HCT116 (cell line): ENCODE measurements at places on chromosomes 3 and 15. TPM values are rescaled to one million over a fixed set of nuclear protein-coding genes. Genes with fewer than 3 reads are reported as not detected.

DNA sequence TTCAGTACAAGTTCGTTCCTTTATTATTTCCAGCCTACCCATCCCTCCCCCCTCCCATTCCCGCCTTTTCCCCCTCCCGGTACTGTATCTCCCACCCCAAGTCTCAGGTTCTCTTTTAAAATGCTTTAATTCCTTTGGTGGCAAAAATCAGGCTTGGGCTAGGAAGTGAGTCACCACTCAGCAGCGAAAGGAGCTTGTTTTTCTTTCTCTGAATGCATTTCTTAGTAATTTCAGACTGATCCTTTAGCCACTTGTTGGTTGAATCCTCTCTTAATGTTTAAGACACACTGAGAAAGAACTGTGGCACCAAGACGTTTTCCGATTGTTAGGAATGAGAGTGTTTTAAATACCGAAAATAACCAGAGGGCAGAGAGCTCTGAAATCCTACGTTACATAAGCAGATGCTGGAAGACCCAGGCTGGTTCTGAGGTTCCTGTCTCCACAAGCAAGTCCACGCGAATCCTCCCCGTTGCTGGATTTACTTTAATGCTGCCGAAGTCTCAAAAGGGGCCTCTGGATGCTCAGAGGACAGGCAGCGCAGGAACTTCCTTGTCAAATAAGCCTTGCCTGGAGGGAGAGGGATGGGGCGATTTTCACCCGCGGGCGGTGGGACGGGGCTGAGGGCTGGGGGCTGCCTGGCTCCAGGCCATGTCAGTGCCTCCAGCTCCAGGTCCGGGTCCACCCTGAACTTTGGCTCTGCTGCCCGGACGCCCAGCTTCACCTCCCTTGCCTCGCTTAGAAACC, 854 bp upstream of the COL8A1 start:
- H3K27ac ChIP-seq: no peak overlapping the region
- no peak overlapping the region for H3K4me3 ChIP-seq
- no peaks in the 10 kb centered on the region for H3K36me3 ChIP-seq

- no peak overlapping the region for H3K27ac ChIP-seq
- H3K27me3 ChIP-seq: no peaks in the 10 kb centered on the region
- peak; percentile 66 for DNase-seq
- H3K36me3 ChIP-seq: no peaks in the 10 kb centered on the region
- H3K4me1 ChIP-seq: peaks cover 22% of the 10 kb centered on the region
- H3K4me3 ChIP-seq: no peak overlapping the region
Observed at GRCh38 chr15:57060799-57061198, 142.4 kb downstream of the TCF12 start.

Gene IQCF6
- total RNA-seq: not detected

DNA sequence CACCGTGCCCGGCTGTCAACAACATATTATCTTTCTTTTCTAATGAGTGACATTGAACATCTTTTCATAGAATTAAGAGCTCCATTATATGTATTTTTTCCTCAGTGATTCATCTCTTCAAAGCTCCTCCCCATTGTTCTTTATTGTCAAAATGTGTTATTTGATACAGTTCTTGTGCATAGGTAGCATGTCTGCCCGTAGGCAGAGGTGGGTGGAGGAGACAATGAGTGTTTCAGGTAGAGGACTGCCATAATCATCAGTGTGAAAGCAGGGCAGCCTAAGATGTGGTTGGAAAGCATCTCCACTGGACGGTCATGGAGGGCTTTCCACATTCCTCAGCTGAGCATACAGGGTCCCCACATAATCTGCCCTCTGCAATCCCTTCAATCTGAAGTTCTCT, 452.0 kb upstream of the MCTP2 start:
- no peak overlapping the region for H3K27ac ChIP-seq
- no peaks in the 10 kb centered on the region for H3K4me1 ChIP-seq
- no peak for DNase-seq
- H3K4me3 ChIP-seq: no peak overlapping the region

Gene GOLGA8Q
- not detected for total RNA-seq

Gene C2CD4A
- total RNA-seq: not detected

DNA sequence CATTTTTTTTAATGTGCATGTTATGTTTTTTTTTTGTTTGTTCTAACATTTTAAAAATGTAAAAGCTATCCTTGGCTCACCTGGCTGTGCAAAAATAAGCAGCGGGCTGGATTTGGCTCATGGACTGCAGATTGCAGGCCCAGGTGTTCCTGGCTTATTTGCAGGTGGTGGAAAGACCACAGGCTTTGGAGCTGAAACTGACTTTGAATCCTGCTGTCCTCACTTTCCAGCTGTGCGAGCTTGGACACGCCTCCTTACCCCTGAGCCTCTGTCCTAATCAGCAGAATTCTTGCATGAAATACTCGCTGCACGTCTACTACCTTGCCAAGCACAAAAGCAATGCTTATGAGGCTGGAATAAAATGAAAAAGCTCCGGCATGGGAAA, 188.7 kb upstream of the TPM1 start:
- H3K27ac ChIP-seq: no peak overlapping the region
- no peaks in the 10 kb centered on the region for H3K4me1 ChIP-seq
- no peaks in the 10 kb centered on the region for H3K36me3 ChIP-seq
- no peak for DNase-seq
- H3K4me3 ChIP-seq: no peak overlapping the region
- H3K27me3 ChIP-seq: no peaks in the 10 kb centered on the region
